ENCODE measurements at places on chromosomes 1 and 21.

DNA sequence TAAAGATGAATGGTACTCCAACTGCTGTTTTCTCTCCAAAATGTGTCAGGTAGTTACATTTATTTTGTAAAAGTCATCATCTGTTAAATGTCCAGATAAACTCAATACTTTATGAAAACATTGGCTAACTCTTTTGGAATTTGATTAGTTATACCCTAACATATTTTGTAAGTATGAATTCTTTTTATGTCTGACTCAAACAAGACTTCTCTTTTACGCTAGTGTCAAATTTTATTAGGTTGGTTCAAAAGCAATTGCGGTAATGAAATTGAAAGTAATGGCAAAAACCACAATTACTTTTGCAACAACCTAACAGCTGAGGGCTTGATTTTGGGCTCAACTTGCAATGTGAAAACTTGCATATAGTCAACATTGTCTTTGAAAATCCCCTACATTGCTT, 41.0 kb upstream of the USP25 start:
- DNase-seq = no peak

DNA sequence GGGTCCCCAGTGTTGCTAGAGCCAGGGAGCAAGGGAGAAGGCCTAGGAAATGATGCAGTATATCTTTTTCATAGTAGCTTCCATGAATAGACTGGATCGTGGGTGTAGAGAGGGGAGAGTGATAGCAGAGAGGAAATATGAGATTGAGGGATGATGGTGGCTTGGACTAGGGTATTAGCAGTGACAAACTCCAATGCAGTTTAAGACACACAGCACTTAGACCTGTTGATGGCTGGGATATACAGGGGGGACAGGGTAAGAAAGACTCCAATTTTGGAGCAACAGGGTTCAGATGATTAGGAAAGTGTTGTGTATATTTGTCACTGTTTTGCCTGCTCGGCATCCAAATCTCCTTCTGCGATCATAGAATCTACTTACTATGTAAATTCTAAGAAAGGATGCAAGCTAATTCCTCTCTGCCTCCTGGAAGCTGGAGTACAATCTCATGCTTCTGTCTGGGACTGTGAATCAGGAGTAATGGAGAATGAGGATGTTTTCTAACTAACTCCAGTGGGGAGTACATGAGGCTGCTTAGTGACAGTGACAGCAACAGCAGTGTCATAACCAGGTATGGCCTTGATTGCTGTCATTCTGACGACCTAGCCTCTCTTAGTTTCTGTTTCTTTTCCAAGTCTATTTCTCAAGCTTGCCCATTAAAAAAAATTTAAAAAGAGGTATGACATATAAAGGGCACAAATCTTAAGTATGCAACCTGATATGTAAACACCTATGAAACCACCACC, 47.5 kb downstream of the SYDE2 start:
- DNase-seq = no peak

DNA sequence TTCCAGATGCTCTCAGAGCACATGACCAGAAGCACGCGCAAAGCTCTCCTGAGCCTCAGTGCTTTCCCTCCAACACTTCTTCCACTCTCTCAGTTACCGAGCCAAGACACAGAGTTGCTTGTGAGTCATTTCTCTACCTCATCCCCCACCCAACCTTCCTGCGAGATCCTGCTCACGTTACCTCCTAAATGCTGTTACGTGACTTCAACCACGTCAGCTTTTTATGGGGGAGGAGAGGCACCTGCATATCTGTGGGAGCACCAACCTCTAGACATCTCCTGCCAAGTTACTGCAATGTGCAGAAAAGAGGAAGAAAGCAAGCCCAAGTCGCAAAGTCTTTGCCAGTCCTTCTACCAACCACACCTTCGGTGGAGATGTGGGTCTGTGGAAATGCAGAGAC, 27.2 kb upstream of the ERG start:
- DNase-seq = no peak

DNA sequence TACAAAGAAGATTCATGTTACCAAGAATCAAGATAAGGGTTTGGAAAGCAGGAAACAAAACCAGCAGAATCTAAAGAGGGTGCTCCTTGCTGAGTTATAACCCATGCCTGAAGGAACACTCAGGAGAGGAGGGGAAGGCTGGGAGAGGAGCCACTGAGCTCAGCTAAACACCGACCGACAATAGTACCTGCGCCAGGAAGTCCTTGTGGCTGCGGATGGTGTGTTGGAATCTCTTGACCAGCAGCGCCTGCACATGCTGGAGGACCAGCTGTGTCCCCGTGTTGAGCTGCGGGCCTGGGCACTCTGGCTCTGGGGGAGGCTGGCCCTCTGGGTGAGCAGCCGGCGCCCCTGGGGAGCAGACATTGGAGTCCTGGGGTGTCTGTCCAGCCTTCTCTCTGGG, 89.4 kb downstream of the ABCA4 start:
- DNase-seq = no peak

DNA sequence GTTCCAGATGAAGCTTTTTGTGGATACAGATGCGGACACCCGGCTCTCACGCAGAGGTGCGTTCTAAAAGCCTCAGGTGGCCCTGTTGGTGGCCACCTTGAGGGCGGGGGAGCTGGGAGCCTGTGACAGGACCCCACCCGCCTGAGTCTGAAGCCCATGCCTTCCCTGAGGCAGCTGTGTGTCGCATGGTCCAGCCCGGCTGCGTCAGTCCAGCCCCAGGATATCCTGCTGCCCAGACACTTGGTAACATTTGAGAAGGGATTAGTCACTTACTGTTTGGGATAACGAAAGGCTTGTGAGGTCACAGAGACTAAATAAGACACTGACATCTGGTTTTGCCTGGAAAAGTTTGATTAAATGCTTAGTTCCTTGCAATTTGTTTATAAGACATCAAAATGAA, 68.9 kb downstream of the UCK2 start:
- DNase-seq = no peak

DNA sequence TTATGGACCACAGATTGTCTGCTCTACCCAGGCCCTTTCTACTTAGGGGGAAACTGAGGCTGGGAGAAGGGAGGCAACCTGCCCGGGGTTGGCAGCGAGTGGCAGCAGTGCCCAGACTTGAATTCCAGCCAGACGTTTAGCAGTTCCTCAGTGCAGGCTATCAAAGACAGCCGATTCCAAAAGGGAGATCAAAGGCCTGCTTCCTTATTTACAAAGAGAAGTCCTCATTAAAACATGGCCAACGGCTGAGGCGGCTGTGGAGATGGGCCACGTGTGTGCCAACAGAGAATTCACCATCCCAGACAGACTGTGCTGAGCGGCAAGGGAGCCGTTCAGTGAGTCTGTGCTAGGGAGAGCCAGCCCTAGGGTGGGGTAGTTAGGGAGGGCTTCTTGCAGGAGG, 27.7 kb downstream of the C1QB start:
- no peak for DNase-seq

- no peak for DNase-seq
These were observed 50.3 kb downstream of the GPR161 start for GRCh38 chr1:168086438-168086837.

DNA sequence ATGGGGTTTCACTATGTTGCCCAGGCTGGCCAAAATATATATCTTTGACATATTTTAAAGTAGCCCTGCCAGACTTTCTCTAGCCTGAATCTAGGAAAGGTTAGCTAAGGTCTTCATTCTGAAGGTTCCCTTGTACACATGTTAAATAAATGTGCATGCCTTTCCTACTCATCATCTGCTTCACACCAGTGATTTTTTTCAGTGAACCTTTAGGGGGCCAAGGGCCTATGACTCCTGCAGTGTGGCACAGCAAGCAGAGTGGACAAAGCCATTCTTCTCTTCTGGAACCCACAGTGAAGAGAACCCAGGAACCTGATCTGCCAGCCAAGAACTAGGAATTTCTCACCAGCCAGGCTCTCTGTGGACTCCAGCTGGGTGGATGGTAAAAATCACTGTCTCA, 22.9 kb downstream of the CBR1 start:
- DNase-seq = no peak

GRCh38 chr1:64842224-64842623, 97.3 kb downstream of the RAVER2 start:
- no peak for DNase-seq

- DNase-seq = no peak
These were observed 40.0 kb upstream of the FAM163A start for GRCh38 chr1:179702946-179703539.
